Activated naive CD8-positive, alpha-beta T cell treated with anti-CD3 and anti-CD28 coated beads for 36 hours (primary cell): ENCODE measurements at places on chromosomes 2 and 18.
A peak's percentile ranks its signal among the peaks of the same experiment; 100 is the strongest.

- DNase-seq = no peak
- H3K4me3 ChIP-seq = no peak overlapping the region
- no peaks in the 10 kb centered on the region for H3K27me3 ChIP-seq
- H3K36me3 ChIP-seq = peaks cover 38% of the 10 kb centered on the region
- peak overlapping the region; percentile 57 for H3K27ac ChIP-seq
Measured at GRCh38 chr2:85850451-85850850, 38.3 kb downstream of the ST3GAL5 start.

DNA sequence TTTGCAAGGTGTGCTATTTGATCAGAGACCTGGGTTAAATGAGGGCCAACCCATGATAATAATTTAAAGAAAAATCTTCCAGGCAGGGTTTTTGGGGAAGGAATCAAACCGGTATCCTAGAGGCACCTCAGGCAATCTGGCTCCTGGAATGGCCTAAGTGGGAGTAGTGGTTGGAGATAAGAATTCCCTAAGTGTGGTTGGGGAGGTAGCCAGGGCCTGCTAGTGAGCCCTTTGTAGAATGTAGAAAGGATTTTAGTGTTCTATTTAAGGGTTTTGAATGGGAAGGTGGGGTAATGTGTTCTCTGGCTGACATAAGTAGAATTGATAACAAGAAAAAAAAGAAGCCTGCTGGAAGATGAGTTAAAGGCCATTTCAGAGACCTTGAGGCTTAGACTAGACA is 422.2 kb downstream of the XIRP2 start:
- H3K4me1 ChIP-seq = no peaks in the 10 kb centered on the region
- peaks cover 8% of the 10 kb centered on the region for H3K27me3 ChIP-seq
- no peaks in the 10 kb centered on the region for H3K36me3 ChIP-seq
- no peak overlapping the region for H3K27ac ChIP-seq
- DNase-seq = no peak

- no peak overlapping the region for H3K27ac ChIP-seq
- H3K4me3 ChIP-seq = no peak overlapping the region
Measured at GRCh38 chr2:23696752-23697045, 230.2 kb downstream of the ATAD2B start.

GRCh38 chr2:44480068-44480467 is 118.3 kb downstream of the CAMKMT start:
- H3K4me3 ChIP-seq = no peak overlapping the region
- H3K36me3 ChIP-seq = peaks cover 3% of the 10 kb centered on the region
- no peak for DNase-seq
- no peak overlapping the region for H3K27ac ChIP-seq
- no peaks in the 10 kb centered on the region for H3K27me3 ChIP-seq

DNA sequence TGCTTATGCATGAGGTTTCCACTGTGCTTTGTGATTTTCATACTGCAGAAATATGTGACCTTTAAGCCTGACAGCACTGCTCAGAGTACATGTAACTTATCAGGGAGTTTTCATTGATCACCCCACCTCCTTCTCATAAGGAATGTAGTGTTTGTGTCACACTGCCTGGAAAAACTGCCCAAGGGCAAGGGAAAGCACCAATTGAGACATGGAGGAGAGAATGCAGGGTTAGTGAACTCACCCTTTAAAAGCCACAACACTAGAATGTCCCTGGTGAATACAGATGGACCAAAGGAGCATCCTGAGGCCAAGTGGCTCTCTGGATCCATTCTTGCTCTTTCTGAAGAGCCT is 147.2 kb upstream of the SPATS2L start:
- DNase-seq = no peak
- H3K27ac ChIP-seq = no peak overlapping the region
- H3K4me3 ChIP-seq = no peak overlapping the region
- no peaks in the 10 kb centered on the region for H3K36me3 ChIP-seq

- DNase-seq = no peak
- peak overlapping the region; percentile 38 for H3K27ac ChIP-seq
- H3K27me3 ChIP-seq = peaks cover 18% of the 10 kb centered on the region
Measured at GRCh38 chr2:241843321-241844065, 15.2 kb downstream of the PDCD1 start.

- H3K27ac ChIP-seq = no peak overlapping the region
- H3K4me1 ChIP-seq = peaks cover 29% of the 10 kb centered on the region
- no peak for DNase-seq
- no peaks in the 10 kb centered on the region for H3K36me3 ChIP-seq
Measured at GRCh38 chr18:76488190-76488589, 6.9 kb downstream of the ZNF516 start.

GRCh38 chr2:200348897-200349563 is 42.5 kb downstream of the SPATS2L start:
- H3K4me1 ChIP-seq = no peaks in the 10 kb centered on the region
- H3K36me3 ChIP-seq = peaks cover 3% of the 10 kb centered on the region
- no peak overlapping the region for H3K27ac ChIP-seq
- no peak for DNase-seq
- no peak overlapping the region for H3K4me3 ChIP-seq

DNA sequence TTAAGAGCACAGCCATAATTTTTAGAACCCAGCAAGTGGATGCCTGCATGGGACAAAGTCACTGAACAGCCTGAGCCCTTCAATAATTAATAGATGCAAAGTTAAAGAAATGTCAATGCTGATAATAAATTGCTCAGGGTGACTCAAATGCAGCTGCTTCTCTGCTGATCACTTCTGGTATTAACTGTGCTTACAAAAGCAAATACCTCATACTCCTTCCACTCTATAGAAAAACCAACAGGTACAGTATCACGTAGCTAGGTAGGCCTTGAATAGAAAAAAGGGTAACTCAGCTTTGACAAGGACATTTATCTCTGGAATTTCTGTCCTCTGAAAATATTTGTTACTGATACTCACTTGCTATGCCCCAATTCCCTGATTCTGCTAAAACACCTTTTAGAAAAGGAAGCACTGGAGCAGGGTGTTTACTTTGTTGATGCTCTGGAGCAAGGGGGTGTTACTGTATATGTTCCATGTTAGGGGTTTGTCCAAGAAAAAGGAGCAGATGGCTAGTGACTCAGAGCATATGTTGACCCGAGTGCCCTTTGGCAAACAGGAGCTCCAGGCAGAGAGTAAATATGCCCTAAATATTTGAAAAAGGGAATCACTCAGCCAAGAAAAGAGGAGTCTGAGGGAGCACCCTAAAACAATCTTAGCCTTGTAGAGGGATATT is 59.1 kb upstream of the RTN4 start:
- no peak overlapping the region for H3K4me3 ChIP-seq
- H3K36me3 ChIP-seq = no peaks in the 10 kb centered on the region
- H3K27me3 ChIP-seq = no peaks in the 10 kb centered on the region
- no peaks in the 10 kb centered on the region for H3K4me1 ChIP-seq
- H3K27ac ChIP-seq = no peak overlapping the region

GRCh38 chr2:144566448-144566847 is 46.5 kb upstream of the ZEB2 start:
- no peak overlapping the region for H3K4me3 ChIP-seq
- no peaks in the 10 kb centered on the region for H3K36me3 ChIP-seq
- H3K27ac ChIP-seq = no peak overlapping the region
- peaks cover 3% of the 10 kb centered on the region for H3K4me1 ChIP-seq
- peaks cover 3% of the 10 kb centered on the region for H3K27me3 ChIP-seq
- no peak for DNase-seq

DNA sequence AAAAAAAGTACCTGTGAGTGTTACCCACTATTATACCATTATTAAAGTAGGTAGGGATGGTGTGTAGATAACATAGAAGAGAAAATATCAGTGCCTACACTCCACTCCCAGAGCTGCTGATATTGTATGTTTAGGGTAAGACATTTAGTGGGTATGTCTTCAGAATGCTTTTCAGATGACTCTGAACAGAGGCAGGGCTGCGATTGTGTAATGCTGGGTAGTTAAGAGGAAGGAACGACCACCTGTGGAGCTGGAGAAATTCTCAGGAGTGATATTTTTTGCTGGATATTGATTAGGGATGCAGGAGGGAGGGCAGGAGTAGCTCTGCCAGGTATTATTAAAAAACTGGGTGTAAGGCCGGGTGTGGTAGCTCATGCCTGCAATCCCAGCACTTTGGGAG is 2.8 kb downstream of the CNOT11 start:
- no peaks in the 10 kb centered on the region for H3K27me3 ChIP-seq
- H3K4me3 ChIP-seq = no peak overlapping the region
- peaks cover 44% of the 10 kb centered on the region for H3K4me1 ChIP-seq
- H3K36me3 ChIP-seq = peaks cover 32% of the 10 kb centered on the region

GRCh38 chr2:163247847-163248220 is 409.3 kb upstream of the KCNH7 start:
- no peaks in the 10 kb centered on the region for H3K36me3 ChIP-seq
- DNase-seq = no peak
- no peak overlapping the region for H3K4me3 ChIP-seq
- H3K27ac ChIP-seq = no peak overlapping the region

- no peak overlapping the region for H3K27ac ChIP-seq
- DNase-seq = no peak
- H3K4me1 ChIP-seq = peaks cover 7% of the 10 kb centered on the region
- H3K4me3 ChIP-seq = no peak overlapping the region
- H3K36me3 ChIP-seq = no peaks in the 10 kb centered on the region
Measured at GRCh38 chr2:217101972-217102371, 242.1 kb upstream of the TNP1 start.

DNA sequence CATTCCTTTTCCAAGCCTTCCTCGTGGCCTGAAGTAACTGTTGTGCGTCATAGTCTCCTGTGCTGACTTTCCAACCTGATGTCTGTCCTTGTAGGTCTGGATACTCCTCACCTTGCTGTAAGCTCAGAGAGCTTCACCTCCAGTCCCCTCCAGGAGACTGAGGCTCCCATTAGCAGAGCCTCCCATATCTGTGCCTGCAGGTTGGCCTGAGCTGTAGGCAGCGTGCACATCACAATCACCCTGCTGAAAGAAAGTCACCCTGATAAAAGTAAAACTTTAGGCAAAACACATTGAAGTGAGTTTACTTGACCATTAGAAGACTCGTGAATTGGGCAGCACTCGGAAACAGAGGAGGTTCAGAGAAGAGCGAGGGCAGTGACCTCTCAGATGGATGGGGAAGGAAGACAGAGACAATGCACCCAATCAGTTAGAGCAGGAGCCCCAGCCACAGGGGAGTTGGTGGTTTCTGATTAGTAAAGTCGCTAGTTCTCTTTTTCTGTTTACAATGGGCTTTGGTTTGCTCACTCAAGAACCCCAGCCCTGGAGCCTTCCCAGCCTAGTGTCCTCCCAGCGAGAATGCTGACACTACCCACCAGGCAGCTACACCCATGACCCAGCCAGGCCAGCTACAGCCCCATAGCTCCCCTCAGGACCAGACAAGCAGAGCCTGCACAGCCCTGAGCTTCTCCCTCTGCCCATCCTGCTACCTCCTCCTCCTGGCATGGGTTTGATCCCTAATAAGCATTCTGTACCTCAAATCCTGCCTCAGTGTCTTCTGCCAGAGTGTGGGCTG is 12.1 kb upstream of the TPO start:
- H3K36me3 ChIP-seq = no peaks in the 10 kb centered on the region
- DNase-seq = no peak
- H3K4me1 ChIP-seq = peaks cover 2% of the 10 kb centered on the region
- H3K27me3 ChIP-seq = no peaks in the 10 kb centered on the region

DNA sequence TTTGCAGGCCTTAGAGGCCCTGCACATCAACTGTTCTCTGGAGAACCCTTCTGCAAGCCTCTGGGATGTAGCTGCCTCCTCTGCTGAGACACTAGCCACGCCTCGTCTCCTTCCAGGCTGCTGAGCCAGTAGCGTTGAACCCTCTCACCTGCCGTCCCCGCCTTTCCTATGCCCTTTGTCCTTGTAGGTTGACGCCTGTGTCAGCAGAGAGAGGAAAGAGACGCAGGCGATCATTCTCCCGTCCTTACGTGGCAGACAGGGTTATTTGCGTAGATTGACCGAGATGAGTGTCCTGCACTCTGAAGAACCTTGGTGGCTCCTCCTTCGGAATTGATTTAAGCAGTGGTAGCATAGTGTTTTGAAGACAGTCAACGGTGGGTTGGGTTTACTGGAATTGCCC is 27.8 kb downstream of the ID2 start:
- no peaks in the 10 kb centered on the region for H3K36me3 ChIP-seq
- H3K4me3 ChIP-seq = no peak overlapping the region
- no peak overlapping the region for H3K27ac ChIP-seq
- no peaks in the 10 kb centered on the region for H3K4me1 ChIP-seq
- DNase-seq = no peak
